Activated CD4-positive, alpha-beta memory T cell treated with anti-CD3 and anti-CD28 coated beads, Interleukin-2, amount 10 ng/mL, durations not matched to agents 7 days and 5 days (primary cell): ENCODE measurements at places on chromosomes 12 and 14. TPM values are rescaled to one million over a fixed set of nuclear protein-coding genes. Genes with fewer than 3 reads are reported as not detected.

- DNase-seq = no peak
Measured at GRCh38 chr14:77475432-77476115, 17.7 kb downstream of the AHSA1 start.

DNA sequence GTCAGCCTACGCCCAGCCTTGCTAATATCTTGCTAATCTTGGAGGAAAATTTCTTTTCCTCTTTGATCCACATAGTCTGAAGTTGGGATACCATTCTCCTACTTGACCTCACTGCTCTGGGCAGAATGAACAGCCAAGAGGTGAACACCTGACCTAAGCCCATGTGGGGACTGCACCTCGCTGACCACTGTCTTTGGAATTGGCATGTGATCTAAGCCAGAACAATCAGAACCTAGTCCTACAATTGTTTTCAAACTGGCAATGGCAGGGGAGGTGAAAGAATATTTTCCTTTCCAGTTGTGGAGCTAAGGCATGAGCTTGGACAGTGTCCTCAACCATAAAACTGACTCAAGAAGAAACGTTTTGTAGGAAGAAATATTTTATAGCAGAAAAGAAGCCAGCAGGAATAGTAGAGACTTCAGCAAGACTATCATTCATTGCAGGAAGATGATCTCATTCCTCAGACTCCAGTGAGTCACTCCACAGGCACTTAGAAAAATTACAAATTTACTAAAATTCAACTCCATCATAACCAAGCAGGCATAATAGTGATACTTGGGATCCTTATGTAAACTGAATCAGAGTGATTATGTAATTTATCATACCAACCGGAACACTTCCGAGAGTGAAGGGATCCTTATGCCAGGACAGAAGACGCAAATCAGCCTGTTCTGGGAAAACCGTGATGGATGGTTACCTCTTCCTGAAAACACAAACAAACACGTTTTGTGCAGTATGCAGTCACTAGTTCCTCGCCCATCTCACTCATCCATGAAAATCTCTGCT lies 14.7 kb downstream of the PTPRO start:
- DNase-seq = no peak

Gene LRP10
- 88.5 TPM for total RNA-seq

DNA sequence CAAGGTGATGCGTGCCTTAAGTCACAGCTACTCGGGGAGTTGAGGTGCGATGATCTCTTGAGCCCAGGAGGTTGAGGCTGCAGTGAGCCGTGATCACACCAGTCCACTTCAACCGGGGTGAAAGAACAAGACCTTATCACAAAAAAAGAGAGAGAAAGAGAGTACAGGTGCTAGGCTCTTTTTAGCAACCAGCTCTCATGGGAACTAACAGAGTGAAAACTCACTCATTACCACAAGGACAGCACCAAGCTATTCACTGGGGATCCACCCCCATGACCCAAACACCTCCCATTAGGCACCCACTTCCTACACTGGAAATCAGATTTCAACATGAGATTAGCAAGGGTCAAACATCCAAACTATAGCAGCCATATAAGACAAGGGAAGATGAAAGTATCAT lies 164.2 kb downstream of the NDUFA12 start:
- DNase-seq = no peak

Gene GZMH
- 11.0 TPM for total RNA-seq
